Natural killer cell (primary cell): ENCODE measurements at places on chromosomes 2 and 18. TPM values are rescaled to one million over a fixed set of nuclear protein-coding genes. Genes with fewer than 3 reads are reported as not detected.

- DNase-seq: no peak
Measured at GRCh38 chr2:7753777-7754176, 836.6 kb downstream of the RNF144A start.

The PKDCC gene
- not detected for total RNA-seq

The RPRM gene
- total RNA-seq: not detected

DNA sequence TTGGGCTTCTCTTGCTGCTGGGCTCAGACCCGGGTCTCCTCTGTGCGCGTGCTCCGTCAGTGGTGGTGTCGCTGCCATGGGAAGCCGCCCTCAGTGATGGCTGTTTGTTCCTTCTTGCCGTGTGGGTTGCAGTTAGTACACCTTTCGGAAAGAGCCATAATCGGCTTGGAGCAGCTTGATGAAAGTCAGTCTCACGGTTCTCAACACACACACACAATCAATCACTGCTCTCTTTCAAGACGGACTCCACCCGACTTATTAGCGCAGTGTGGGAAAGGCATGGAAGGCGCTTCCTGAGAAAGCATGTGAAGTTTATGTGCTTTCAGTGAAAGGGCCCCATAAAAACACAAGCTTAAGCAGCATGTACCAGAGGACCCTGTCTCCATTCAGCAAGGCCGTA, 64.1 kb downstream of the SOX11 start:
- no peak for DNase-seq

DNA sequence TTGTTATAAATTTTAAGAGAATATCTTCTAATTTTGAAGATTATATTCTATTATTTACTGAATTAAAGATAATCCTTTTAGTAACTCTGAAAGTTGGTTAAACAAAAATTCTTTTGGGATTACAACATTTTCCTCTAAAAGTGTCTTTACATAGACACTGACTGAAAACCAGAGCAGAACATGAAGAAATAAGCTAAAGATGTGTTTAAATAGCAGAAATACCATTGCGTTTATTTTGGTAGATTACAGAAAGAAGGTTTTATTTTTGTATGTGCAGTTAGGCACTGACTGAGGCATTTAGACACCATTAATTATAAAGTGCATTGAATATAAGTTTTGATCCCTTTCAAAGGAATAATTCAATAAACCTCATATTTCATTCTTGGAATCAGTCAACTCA, 13.5 kb upstream of the NPC1 start:
- no peak for DNase-seq
